ENCODE measurements at places on chromosomes 16 and 17. TPM values are rescaled to one million over a fixed set of nuclear protein-coding genes. Genes with fewer than 3 reads are reported as not detected.

GRCh38 chr16:79599837-79600637, 500 bp downstream of the MAF start:
- DNase-seq = peak; percentile 55
- H3K4me1 ChIP-seq = peaks cover 6% of the 10 kb centered on the region
- no peaks in the 10 kb centered on the region for H3K36me3 ChIP-seq
- no peak overlapping the region for H3K27ac ChIP-seq

The NPIPB6 gene
- 0.32 TPM for total RNA-seq

The SSTR5 gene
- total RNA-seq = not detected

GRCh38 chr16:58118801-58119508, 10.2 kb downstream of the CFAP20 start:
- peaks cover 25% of the 10 kb centered on the region for H3K4me1 ChIP-seq
- H3K36me3 ChIP-seq = peaks cover 25% of the 10 kb centered on the region
- H3K27ac ChIP-seq = no peak overlapping the region
- H3K4me3 ChIP-seq = no peak overlapping the region
- peak; percentile 53 for DNase-seq

DNA sequence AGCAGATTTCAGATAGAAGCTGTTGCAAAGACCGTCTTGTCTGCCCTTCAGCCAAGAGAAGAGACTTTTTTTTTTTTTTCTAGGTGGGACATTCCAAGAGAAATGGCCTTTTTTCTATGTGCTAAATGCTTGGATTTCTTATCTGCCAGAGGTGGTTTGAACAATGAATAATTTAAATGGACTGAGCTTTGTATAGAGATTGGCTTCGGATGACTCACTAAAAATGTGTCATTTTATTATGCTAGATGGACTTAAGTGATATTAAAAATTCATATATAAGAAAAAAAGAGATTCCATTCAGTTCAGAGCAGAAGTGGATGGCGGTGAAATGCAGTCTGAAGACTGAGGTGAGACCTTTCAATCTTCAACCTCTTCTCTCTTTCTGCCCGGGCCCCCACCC, 58.4 kb downstream of the MEAK7 start:
- peak; percentile 37 for DNase-seq
- H3K4me3 ChIP-seq = no peak overlapping the region
- no peak overlapping the region for H3K27ac ChIP-seq
- H3K27me3 ChIP-seq = no peaks in the 10 kb centered on the region
- H3K36me3 ChIP-seq = no peaks in the 10 kb centered on the region
- peaks cover 11% of the 10 kb centered on the region for H3K4me1 ChIP-seq

GRCh38 chr16:72924537-72924926, 123.4 kb downstream of the ZFHX3 start:
- no peak overlapping the region for H3K4me3 ChIP-seq
- DNase-seq = no peak
- no peaks in the 10 kb centered on the region for H3K27me3 ChIP-seq
- H3K36me3 ChIP-seq = no peaks in the 10 kb centered on the region

DNA sequence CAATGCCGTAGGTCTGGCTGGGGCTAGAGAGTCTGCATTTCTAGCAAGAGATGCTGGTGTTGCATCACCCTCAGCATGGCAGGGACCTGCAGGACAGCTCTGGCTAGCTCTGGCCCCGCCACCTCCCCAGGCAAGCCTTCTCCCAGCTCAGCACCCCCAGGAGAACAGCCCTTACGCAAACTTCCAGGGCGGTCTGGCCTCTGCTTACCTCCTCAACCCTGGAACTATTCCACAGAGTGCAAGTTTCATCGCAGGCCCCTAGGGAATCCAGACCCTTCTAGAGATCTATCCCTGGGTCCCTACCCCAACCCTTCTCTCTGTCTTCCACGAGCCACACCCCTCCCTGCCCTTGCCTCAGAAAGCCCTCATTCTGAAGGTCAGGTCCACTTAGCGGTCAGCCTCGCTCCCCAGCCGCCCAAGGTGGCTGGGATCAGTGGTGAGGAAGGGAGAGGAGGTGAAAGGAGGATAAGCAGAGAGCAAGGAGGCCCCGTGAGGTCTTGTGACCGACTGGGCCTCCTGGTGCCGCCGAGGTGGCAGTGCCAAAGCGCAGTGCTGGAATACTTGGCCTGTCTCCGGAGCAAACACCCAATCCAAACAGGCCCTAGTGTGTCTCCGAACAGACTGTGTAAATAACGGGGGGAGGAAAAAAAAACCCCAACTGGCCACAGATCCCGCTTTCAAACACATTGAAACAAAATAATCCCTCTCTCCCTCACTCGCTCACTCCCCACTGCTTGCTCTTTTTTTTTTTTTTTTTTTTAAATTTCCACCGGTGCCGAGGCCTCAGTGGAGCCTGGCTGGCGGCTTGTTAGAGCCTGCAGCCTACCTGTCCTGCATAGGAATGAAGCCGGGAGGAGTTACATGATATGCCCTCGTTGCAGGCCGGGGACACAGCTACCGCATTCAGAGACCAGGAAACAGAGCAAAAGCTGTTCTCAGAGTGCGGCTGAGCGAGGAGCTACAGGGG, 380.9 kb downstream of the SOX9 start:
- DNase-seq = peak; percentile 43
- H3K4me3 ChIP-seq = peak overlapping the region; percentile 53
- no peaks in the 10 kb centered on the region for H3K27me3 ChIP-seq
- H3K27ac ChIP-seq = peak overlapping the region; percentile 62

The PIRT gene
- not detected for total RNA-seq

DNA sequence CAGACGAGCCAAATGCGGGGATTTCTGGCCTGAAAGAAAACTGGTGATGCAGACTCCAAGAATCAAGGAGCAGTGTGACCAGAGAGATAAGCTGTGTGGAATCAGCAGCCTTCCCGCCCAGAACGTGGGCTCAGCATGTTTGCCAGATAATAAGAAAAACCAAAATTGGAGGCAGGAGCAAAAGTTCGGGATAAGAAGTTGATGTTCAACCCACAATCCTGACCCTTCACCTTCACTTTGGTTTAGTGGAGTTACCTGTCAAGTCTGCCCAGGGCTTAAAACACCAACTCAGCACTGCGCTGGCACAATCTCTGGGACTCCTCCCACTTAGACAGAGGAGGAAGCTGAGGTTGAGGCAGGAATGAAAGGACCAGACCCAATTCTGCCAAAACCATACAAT, 3.1 kb downstream of the SLC43A2 start:
- no peaks in the 10 kb centered on the region for H3K36me3 ChIP-seq
- H3K27ac ChIP-seq = no peak overlapping the region
- no peak for DNase-seq
- H3K4me3 ChIP-seq = no peak overlapping the region
- no peaks in the 10 kb centered on the region for H3K4me1 ChIP-seq

- H3K4me3 ChIP-seq = no peak overlapping the region
- H3K4me1 ChIP-seq = no peaks in the 10 kb centered on the region
- H3K27ac ChIP-seq = no peak overlapping the region
- no peak for DNase-seq
Observed at GRCh38 chr16:46850619-46851555, 19.9 kb upstream of the C16orf87 start.

The C17orf113 gene
- 0.13 TPM for total RNA-seq

GRCh38 chr16:85686912-85687591, 1.7 kb downstream of the GINS2 start:
- DNase-seq = no peak
- no peak overlapping the region for H3K27ac ChIP-seq
- no peak overlapping the region for H3K4me3 ChIP-seq
- H3K27me3 ChIP-seq = peaks cover 11% of the 10 kb centered on the region
- H3K4me1 ChIP-seq = no peaks in the 10 kb centered on the region

- H3K27ac ChIP-seq = no peak overlapping the region
- no peaks in the 10 kb centered on the region for H3K4me1 ChIP-seq
- H3K27me3 ChIP-seq = peaks cover 11% of the 10 kb centered on the region
- peak; percentile 58 for DNase-seq
- H3K36me3 ChIP-seq = no peaks in the 10 kb centered on the region
Observed at GRCh38 chr17:45914047-45914717, 19.8 kb downstream of the MAPT start.

DNA sequence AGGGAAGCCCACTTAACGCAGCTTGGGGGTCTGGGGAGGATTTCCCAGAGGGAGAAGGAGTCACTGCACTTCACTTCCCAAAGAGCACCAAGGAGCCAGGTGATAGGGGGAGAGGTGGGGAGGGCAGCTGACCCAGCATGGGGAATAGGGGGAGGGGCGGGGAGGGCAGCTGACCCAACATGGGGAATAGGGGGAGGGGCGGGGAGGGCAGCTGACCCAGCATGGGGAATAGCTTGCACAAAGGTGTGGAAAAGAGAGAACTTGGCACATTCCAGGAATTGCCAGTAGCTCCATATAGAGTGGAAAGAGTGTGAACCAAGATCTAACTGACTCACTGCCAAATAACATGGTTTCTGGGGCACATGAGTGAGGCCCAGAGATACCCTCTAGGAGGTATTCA, 110.3 kb downstream of the CCT6B start:
- 0 out of 2 replicates have a peak, but pooled peaks cover 6% of the 10 kb centered on the region for H3K27me3 ChIP-seq
- no peak for DNase-seq
- no peak overlapping the region for H3K4me3 ChIP-seq
- H3K36me3 ChIP-seq = no peaks in the 10 kb centered on the region
- H3K27ac ChIP-seq = no peak overlapping the region

The SDK2 gene
- total RNA-seq = not detected

All from GM23248 (cell line).